ENCODE measurements at places on chromosomes 7 and 10. TPM values are rescaled to one million over a fixed set of nuclear protein-coding genes. Genes with fewer than 3 reads are reported as not detected.
A peak's percentile ranks its signal among the peaks of the same experiment; 100 is the strongest.

Gene PTCD1
- 13.7 TPM for total RNA-seq

Gene CCDC146
- total RNA-seq = 13.6 TPM

Gene IRF5
- total RNA-seq = not detected

Gene ALOX5
- 1.4 TPM for total RNA-seq

Gene H2BK1
- not detected for total RNA-seq

Gene SPACDR
- total RNA-seq = 1.6 TPM

Gene TNKS2
- total RNA-seq = 52.9 TPM

Gene MBL2
- total RNA-seq = not detected

Gene TMEM178B
- total RNA-seq = 0.39 TPM

Gene LIPJ
- not detected for total RNA-seq

Gene ST7
- total RNA-seq = 74.2 TPM

Gene EGR2
- total RNA-seq = 0.33 TPM

Gene MMP21
- not detected for total RNA-seq

Gene GRM3
- not detected for total RNA-seq

Gene CNNM1
- total RNA-seq = 2.2 TPM

Gene OR13A1
- total RNA-seq = 0.15 TPM

Gene PKD2L1
- total RNA-seq = not detected

Gene DNA2
- total RNA-seq = 5.4 TPM

Gene CHAT
- total RNA-seq = not detected

Gene PNLIP
- not detected for total RNA-seq

- H3K36me3 ChIP-seq = peaks cover 4% of the 10 kb centered on the region
- DNase-seq = no peak
- H3K27ac ChIP-seq = no peak overlapping the region
- peaks cover 15% of the 10 kb centered on the region for H3K4me1 ChIP-seq
- no peaks in the 10 kb centered on the region for H3K27me3 ChIP-seq
- H3K4me3 ChIP-seq = no peak overlapping the region
Measured at GRCh38 chr7:66157060-66157459, 42.4 kb downstream of the CRCP start.

GRCh38 chr7:78746301-78746700 lies 707.2 kb downstream of the MAGI2 start:
- H3K4me1 ChIP-seq = no peaks in the 10 kb centered on the region
- H3K4me3 ChIP-seq = no peak overlapping the region
- no peak overlapping the region for H3K27ac ChIP-seq
- DNase-seq = no peak

DNA sequence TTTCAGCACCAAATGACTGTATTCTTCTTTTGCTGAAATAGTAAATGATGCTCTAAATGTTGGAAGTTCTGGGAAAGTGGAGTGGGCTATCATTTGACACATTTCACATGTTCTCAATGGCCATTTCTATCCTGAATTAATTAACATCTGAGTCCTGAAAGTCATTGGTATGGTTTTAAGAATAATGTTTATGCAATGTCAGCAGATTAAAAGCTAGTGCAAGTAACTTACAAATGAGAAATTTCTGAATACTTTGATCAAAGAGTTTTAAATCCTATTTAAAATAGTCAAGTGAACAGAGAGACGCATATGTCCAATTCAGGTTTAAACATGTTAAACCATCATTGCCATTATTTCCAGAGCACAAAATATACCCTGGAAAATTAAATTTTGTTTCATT lies 508.1 kb downstream of the PHTF2 start:
- H3K27ac ChIP-seq = no peak overlapping the region
- DNase-seq = no peak
- no peaks in the 10 kb centered on the region for H3K36me3 ChIP-seq
- no peak overlapping the region for H3K4me3 ChIP-seq

- no peaks in the 10 kb centered on the region for H3K27me3 ChIP-seq
- H3K27ac ChIP-seq = no peak overlapping the region
- DNase-seq = peak; percentile 57
- no peaks in the 10 kb centered on the region for H3K36me3 ChIP-seq
- H3K4me1 ChIP-seq = no peaks in the 10 kb centered on the region
Measured at GRCh38 chr7:105429746-105430612, 41.3 kb upstream of the SRPK2 start.

- no peak within 1 kb of the TSS for H3K27ac ChIP-seq
- peak within 1 kb of the TSS; percentile 52 for H3K4me3 ChIP-seq
- peak; percentile 72 for DNase-seq
- no peaks in the 10 kb centered on the region for H3K27me3 ChIP-seq
Measured at GRCh38 chr7:98400542-98401340, at the start of gene BAIAP2L1. BAIAP2L1 (minus strand) TSS chr7:98401090; CDS start chr7:98400852, 238 bp downstream.

- no peaks in the 10 kb centered on the region for H3K27me3 ChIP-seq
- peaks cover 25% of the 10 kb centered on the region for H3K4me1 ChIP-seq
- H3K4me3 ChIP-seq = no peak overlapping the region
- no peaks in the 10 kb centered on the region for H3K36me3 ChIP-seq
- H3K27ac ChIP-seq = no peak overlapping the region
Measured at GRCh38 chr7:99825452-99825851, 2.4 kb upstream of the CYP3A43 start.

DNA sequence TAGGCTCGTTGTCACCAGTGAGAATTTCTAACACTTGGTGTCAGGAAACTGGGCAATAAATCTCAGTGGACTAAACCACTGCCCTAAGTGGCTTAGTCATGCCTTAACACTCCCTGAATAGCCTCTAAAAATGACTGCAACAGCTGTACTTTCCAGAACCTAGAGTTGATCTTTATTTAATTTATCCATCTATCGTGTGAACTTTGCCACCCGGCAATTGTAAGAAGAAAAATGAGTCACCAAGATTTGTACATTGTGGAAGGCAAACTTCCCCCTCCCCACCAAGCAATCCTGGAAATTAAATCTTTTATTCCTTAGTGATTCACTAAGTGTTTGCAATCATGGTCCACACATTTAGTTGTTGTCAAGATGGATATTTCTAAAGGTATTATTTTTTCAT lies 47.1 kb downstream of the NXPH1 start:
- H3K36me3 ChIP-seq = no peaks in the 10 kb centered on the region
- peaks cover 11% of the 10 kb centered on the region for H3K4me1 ChIP-seq
- no peak overlapping the region for H3K27ac ChIP-seq
- no peaks in the 10 kb centered on the region for H3K27me3 ChIP-seq

DNA sequence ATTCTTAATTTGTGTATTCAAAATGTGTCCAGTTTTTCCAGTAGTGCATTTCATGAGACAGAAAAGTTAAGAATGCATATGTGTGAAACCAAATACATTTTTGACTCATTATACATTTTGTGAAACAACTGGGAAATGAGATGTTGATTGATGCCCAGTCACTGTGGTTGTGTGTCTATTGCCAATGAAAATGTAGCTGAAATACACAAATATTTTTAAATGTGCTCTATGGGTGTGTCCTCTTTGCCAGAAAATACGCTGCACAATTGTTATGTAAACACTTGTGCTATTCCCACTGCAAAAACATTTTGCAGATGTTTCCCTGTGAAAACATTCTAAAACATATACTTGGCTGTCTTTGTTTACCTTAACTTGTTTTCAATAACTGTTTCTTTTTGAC lies 395.2 kb downstream of the TFEC start:
- H3K36me3 ChIP-seq = no peaks in the 10 kb centered on the region
- H3K4me3 ChIP-seq = no peak overlapping the region
- no peak overlapping the region for H3K27ac ChIP-seq
- H3K4me1 ChIP-seq = peaks cover 11% of the 10 kb centered on the region

- no peak for DNase-seq
- H3K4me1 ChIP-seq = no peaks in the 10 kb centered on the region
- H3K4me3 ChIP-seq = no peak overlapping the region
- no peak overlapping the region for H3K27ac ChIP-seq
Measured at GRCh38 chr10:86256690-86257315, 109.8 kb downstream of the GRID1 start.

DNA sequence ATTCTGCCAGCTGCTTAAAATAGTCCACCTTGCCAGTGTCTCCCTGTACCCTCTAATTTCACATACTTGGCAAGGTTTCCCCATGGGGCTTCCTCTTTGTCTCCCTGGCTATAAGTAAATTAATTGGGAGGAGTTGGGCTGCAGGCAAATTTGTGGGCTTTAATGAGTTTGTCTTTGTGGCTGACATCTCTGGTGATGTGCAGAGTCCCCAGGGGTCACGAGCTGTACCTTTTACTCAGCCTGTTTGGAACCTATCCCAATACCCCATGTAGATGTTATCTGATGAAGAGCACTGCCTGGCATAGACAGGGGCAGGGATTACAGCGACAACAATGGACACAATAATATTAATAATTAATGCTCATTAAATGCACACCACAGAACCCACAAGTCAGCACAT lies 132.5 kb downstream of the SLIT1 start:
- DNase-seq = no peak
- H3K4me3 ChIP-seq = no peak overlapping the region
- no peaks in the 10 kb centered on the region for H3K4me1 ChIP-seq
- no peak overlapping the region for H3K27ac ChIP-seq
- no peaks in the 10 kb centered on the region for H3K27me3 ChIP-seq

- H3K4me1 ChIP-seq = no peaks in the 10 kb centered on the region
- H3K27ac ChIP-seq = no peak overlapping the region
- no peak for DNase-seq
- H3K4me3 ChIP-seq = no peak overlapping the region
- H3K36me3 ChIP-seq = no peaks in the 10 kb centered on the region
Measured at GRCh38 chr7:71591876-71592275, 459.9 kb downstream of the GALNT17 start.

GRCh38 chr7:922334-923107 lies 32.0 kb downstream of the ADAP1 start:
- H3K4me3 ChIP-seq = no peak overlapping the region
- H3K27ac ChIP-seq = no peak overlapping the region
- no peaks in the 10 kb centered on the region for H3K27me3 ChIP-seq
- DNase-seq = no peak
- H3K4me1 ChIP-seq = no peaks in the 10 kb centered on the region

DNA sequence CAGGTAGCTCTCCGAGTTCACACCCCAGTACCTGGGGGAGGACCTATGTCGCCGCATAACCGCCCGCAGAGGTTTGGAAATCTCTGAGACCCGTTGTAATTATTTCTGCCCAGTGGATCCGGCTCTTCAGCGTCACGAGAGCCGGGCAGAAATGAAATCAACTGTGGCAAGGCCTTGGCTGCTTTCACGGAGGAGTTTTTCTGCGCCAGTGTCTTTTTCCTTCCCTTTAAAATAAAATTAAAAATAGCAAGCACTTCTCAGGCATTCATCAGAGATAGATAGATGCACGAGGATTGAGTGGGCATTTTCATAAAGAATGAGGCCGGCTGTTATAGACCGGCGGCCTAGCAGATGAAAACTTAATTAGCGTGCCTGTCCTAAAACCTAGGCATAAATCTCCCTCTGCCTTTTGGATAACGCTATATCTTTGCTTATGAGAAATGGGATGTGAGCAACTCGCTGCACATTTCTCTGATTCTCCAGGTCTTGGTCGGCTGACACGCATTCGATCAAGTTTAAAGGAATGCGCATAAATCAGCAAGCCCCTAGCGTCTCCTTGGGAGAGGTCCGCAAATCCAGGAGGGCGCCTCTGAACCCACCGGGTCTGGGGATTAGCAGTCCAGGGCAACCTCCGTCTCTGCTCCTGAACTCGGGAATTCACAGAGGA lies 6.4 kb downstream of the HOXA13 start:
- DNase-seq = no peak
- H3K27ac ChIP-seq = no peak overlapping the region
- H3K4me3 ChIP-seq = no peak overlapping the region
- H3K4me1 ChIP-seq = no peaks in the 10 kb centered on the region

DNA sequence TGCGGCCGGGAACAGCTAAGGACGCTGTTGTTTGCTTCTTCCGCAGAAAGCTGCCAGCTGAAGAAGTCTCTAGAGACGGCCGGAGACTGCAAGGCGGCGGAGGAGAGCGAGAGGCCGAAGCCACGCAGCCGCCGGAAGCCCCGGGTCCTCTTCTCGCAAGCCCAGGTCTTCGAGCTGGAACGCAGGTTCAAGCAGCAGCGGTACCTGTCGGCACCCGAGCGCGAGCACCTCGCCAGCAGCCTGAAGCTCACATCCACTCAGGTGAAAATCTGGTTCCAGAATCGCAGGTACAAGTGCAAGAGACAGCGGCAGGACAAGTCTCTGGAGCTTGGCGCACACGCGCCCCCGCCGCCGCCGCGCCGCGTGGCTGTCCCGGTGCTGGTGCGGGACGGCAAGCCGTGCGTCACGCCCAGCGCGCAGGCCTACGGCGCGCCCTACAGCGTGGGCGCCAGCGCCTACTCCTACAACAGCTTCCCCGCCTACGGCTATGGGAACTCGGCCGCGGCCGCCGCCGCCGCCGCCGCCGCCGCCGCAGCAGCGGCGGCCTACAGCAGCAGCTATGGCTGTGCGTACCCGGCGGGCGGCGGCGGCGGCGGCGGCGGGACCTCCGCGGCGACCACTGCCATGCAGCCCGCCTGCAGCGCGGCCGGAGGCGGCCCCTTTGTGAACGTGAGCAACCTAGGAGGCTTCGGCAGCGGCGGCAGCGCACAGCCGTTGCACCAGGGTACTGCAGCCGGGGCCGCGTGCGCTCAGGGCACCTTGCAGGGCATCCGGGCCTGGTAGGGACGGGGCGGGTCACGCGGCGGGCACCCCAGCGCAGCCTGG lies 2.4 kb downstream of the NKX2-3 start:
- peak overlapping the region; percentile 20 for H3K4me3 ChIP-seq
- peaks cover 100% of the 10 kb centered on the region for H3K27me3 ChIP-seq
- H3K27ac ChIP-seq = no peak overlapping the region
- DNase-seq = peak; percentile 30
- peaks cover 13% of the 10 kb centered on the region for H3K4me1 ChIP-seq

- H3K27me3 ChIP-seq = no peaks in the 10 kb centered on the region
- no peaks in the 10 kb centered on the region for H3K36me3 ChIP-seq
- no peaks in the 10 kb centered on the region for H3K4me1 ChIP-seq
- H3K27ac ChIP-seq = no peak overlapping the region
Measured at GRCh38 chr7:38309555-38309954, 36.1 kb upstream of the TARP start.

- no peak for DNase-seq
- H3K4me1 ChIP-seq = no peaks in the 10 kb centered on the region
- H3K27ac ChIP-seq = no peak overlapping the region
- no peaks in the 10 kb centered on the region for H3K36me3 ChIP-seq
- H3K4me3 ChIP-seq = no peak overlapping the region
Measured at GRCh38 chr10:26524161-26524896, 86.2 kb downstream of the APBB1IP start.

DNA sequence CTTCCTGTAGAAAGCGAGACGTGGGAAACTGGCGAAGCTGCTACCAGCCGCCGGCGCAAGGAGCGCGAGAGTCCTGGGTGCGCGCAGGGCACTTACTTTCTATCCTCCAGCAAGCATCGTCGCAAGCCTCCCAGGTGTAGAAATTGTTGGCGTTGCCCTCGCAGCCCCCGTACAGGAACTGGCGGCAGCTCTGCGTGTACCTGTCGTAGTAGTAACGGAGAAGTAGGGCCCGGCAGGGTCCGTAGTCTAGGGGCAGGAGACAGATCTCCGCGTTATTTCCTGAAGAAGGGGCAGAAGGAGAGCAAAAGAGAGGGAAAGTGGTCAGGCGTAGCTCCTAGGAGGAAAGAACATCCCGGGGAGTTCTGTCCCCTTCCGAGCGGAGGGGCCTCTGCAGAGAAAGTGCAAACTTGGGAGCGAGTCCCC lies 501 bp downstream of the TFPI2 start:
- H3K27ac ChIP-seq = no peak overlapping the region
- DNase-seq = peak; percentile 60
- H3K27me3 ChIP-seq = peaks cover 57% of the 10 kb centered on the region

Data from cardiac muscle cell (in vitro differentiated cells and primary cell).